ENCODE measurements at places on chromosomes 2 and 18. TPM values are rescaled to one million over a fixed set of nuclear protein-coding genes. Genes with fewer than 3 reads are reported as not detected.

The CNGA3 gene
- 0.43 TPM for total RNA-seq

The RNF103 gene
- total RNA-seq: 40.9 TPM

The PLCD4 gene
- 14.2 TPM for total RNA-seq

The HOXD13 gene
- 0.13 TPM for total RNA-seq

The CFAP221 gene
- total RNA-seq: 12.2 TPM

The LYPD6B gene
- 2.4 TPM for total RNA-seq

The CACNB4 gene
- 102 TPM for total RNA-seq

The MTCL1 gene
- total RNA-seq: 37.2 TPM

The HOXD4 gene
- 1.6 TPM for total RNA-seq

The SH2D6 gene
- total RNA-seq: 0.43 TPM

Measured in articular chondrocyte of knee joint (primary cell).